ENCODE measurements at places on chromosomes 6 and 20.

DNA sequence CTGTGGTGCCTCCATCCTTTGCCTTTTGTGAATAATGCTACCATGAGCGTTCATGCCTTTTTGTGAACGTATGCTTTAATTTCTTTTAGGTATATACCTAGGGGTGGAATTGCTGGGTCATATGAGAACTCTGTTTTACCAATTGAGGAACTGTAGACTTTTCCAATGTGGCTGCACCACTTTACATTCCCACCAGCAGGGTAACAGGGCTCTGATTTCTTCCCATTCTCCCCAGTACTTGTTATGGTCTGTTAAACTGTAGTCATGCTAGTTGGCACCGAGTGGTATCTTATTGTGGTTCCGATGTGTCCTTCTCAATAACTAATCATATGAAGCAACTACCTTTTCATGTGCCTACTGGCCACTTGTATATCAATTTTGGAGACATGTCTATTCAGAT is 312.1 kb downstream of the GMDS start:
- DNase-seq = no peak

DNA sequence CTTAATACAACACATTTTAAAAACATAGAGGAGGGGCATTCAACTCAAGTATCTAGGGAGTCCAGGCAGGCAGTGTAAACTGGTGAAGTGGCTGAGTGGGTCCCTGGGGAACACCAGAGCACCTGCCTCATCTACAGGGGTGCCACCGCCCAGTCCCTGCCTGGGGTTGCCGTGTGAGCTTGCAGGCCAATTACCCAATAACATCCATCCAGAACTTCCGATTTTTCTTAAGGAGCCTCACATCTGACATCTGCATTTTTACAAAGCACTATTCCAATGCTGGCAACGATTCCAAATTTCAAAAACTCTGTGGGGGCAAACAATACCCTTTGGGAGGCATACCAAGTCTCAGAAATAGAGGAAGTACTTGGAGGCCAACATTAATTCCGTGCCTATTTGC is 288.4 kb upstream of the TSHZ2 start:
- DNase-seq = no peak

GRCh38 chr6:35011096-35012041 is 122.3 kb downstream of the ANKS1A start:
- no peak for DNase-seq

- no peak for DNase-seq
Observed at GRCh38 chr6:56593801-56594318, 48.8 kb downstream of the DST start.

GRCh38 chr6:156013155-156013554 is 557.5 kb upstream of the NOX3 start:
- no peak for DNase-seq

Measured in Right ventricle myocardium superior (tissue), 1 donor.